ENCODE measurements at places on chromosomes 2 and 18.

DNA sequence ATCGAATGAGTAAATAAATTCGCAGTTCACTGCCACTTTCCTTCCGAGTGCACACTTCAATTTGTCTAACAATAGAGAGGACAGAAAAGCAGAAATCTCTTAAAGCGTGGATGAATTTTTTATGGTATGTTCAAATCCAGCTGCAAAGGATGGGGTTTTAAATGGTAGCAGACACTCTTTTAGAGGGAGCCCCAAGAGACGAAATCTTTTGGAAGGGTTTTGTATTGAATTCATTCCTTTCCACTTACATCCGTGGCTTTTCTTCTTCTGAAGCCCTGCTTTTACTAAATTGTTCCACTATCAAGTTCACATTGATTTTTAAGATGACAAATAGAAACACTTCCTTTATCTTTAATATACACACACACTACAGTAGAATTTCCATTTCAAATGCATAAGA lies 680.7 kb downstream of the NR4A2 start:
- no peak for DNase-seq

- DNase-seq: no peak
These were observed 281.7 kb upstream of the UBE2E3 start for GRCh38 chr2:180698668-180699067.

- no peak for DNase-seq
These were observed 170.8 kb downstream of the INO80D start for GRCh38 chr2:205915130-205915524.

GRCh38 chr18:56709463-56709862 lies 58.3 kb downstream of the WDR7 start:
- DNase-seq: no peak

DNA sequence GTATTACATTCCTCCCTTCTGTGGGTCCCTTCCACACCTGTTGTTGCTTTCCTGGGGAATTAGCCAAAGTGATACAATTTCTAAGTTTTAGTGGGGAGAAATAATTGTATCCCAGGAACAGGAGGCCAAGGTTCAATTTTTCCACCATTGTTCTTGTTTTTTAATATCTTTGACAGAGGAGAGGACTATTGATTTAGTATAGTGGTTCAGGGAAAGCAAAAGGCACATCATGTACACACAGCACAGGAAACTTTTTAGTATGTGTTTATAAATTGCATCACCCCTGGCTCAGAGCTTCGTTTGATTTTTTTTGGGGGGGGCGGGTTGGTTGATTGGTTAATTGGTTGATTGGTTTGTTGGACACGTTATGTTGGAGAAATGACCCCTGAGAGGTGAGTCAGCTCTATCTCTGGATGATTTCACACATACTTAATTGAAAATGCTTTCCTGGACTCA lies 431.6 kb downstream of the PID1 start:
- no peak for DNase-seq

GRCh38 chr2:167504061-167504460 lies 615.8 kb downstream of the XIRP2 start:
- DNase-seq: no peak

- no peak for DNase-seq
These were observed 242.5 kb downstream of the EXOC6B start for GRCh38 chr2:72583376-72583775.

GRCh38 chr18:62757399-62758010 lies 42.2 kb downstream of the PHLPP1 start:
- DNase-seq: no peak

- no peak for DNase-seq
These were observed 61.9 kb downstream of the SPRED2 start for GRCh38 chr2:65370387-65371073.

DNA sequence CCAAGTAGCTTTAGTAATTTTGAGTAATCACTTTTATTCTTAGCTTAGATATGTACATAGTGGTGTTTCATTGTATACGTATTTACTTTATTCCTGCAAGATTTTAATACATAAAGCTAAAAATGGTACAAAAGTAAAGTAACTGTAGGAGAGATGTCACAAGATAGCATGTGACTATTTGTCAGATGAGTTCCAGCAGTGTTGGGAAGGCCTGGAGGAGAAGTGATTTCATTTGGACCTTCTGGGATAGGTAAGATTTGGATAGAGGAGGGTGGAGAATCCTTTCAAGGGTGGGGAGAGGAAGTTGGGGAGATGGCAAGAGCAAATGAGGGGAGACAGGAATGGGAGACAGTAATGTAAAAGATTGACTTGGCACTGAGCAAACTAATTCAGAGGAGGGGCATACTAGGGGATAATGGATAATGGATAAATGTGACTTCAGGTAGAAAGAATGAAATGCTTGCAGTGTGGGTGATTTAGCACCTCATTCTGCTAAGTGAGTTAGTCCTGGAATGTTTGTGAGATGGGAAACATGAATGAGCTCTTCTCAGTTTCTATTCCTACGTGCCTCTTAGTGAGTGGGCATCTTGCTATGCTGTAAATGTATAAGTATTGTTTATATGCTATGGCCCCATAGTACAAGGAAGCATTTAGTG lies 10.5 kb downstream of the WDR43 start:
- DNase-seq: no peak

GRCh38 chr2:128354726-128355470 lies 36.2 kb upstream of the HS6ST1 start:
- DNase-seq: no peak

DNA sequence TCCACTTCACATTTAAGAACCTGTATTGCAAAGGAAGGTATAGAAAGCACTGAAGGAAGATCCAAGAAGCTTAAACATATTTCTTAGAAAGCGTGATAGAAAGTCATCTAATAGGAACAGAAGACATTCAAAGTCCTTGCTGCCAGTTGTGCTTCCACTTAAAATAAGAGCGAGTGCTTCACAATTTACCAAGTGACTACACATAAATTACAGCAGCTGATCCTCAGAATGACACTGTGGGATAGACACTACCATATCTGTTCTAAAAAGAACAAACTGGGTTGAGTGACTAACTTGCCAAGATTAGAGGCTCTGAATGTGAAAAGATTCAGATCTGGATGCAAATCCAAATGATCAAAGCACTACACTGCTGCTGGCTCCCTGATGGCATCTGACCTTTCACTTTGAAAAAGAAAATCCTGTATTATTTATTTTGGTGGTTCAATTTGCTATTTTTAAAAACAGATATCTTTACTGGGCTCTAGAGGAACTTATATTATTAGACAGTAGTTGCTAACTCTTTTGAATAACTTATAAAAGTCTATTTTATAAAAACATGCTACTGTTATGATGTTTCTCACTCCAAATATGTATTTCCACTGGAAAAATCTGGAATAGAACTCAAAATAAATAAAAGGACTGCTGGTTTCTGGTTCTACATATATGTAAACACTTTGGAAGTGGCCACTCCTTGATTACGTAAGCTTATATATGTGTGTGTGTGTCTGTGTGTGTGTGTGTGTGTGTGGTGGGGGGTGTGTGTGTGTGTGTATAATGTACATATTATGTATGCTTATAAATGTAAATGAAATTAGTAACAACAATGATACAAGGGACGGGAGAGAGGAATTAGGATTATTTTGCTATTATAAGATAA lies 57.4 kb downstream of the KIDINS220 start:
- DNase-seq: no peak

GRCh38 chr18:49613641-49614151 lies 51.8 kb downstream of the LIPG start:
- no peak for DNase-seq

DNA sequence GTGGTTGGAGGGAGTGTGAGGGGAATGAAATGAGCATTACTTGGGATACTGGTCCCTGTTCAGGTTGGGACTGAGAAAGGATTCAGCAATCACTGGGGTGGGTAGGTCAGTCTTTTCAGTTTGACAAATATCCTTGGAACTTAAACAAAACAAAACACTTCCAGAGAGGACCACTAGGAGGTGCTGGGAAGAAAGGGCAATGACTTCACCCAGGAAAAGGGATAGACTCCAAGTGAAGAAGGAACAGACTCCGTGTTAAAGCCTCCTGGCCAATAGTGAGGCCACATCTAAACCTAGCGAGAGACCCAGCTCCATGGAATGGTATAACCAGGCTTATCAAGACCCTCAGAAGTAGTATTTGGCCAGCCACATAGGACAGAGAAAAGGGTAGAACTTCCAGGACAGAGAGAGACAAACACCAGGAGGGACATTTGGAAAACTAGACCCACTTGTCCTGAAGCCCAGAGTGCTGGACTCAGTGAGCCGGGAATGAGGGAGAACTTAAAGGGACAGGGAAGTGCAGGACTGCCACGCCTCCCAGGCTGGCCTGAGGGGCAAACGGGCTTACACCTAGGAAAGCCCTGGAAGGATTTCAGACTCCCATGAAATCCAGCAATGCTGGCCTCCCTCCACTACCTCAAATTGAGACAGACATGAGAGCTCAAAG lies 19.6 kb upstream of the KCNG3 start:
- no peak for DNase-seq

GRCh38 chr2:228433721-228434120 lies 252.2 kb upstream of the SPHKAP start:
- DNase-seq: no peak

DNA sequence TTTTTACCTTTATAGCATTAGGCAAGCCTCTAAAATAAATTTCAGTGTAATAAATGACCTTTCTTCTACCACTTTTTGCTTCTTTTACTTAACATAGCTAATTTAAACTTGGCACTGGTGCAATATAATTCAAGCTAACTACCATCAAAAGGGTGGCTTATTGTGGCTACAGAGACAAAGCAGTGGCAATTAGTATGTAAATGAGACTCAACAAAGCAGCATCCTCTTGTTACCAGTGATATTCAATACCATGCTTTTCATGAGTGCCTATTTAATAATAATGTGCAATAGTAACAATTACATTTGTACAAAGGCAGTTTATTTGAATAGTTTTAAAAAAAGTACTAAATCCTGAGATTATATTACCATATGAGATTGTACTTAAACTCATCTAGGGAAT lies 93.4 kb downstream of the SOS1 start:
- no peak for DNase-seq

DNA sequence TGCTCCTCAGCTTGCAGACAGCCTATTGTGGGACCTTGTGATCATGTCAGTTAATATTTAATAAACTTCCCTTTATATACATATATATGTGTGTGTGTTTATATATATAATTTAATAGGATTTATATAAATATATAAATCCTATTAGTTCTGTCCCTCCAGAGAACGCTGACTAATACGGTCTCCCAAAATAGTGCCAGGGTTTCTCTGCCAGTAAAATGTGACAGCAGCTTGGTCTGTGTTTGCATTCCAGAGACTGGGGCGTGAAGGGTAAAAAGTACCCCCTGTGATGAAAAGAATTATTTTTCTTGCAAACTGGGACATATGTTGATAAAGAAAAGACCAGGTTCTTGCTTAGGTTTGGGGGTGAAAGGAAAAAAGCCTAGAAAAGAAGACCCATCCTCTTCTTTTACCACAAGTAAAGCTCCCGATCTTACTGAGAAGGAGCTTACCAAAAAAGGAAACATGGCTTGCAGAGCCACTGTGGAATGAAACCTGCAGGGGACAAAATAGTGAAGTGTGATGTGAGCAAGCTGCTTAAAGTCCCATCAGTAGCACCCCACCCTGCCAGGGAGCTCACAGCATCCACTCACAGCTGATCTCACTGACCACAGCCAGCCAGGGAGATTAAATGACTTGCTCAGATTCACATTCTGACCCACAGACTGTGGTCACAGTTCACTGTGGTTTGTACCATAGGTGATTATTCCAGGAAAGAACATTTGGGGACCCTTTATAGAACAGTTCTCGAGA lies 110.9 kb upstream of the RMP24 start:
- DNase-seq: no peak

DNA sequence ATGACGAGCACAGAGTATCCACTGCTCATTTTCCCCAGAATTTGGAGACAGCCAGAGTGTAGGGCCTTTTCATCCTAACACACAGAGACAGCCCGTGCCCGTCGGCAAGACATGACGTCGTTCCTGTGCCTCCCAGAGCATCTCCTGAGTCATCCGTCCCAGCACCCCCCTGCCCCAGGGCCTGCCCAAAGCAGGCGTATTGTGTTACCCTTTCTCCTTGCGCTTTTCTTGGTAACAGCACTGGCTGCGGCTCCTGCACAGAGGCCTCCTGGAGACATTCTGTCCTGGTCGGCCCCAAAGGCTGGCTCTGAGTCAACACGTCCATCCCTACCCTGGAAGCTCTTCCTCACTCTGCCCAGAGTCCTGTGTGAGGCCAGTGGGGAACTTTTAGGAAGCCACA lies 217.1 kb downstream of the KLHL29 start:
- peak; percentile 75 for DNase-seq

Measured in aorta (tissue), 5 donors.